ENCODE measurements at places on chromosomes 2 and 18.

GRCh38 chr18:22267697-22268096 lies 98.3 kb downstream of the GATA6 start:
- DNase-seq = no peak
- no peaks in the 10 kb centered on the region for H3K36me3 ChIP-seq
- H3K4me1 ChIP-seq = no peaks in the 10 kb centered on the region

DNA sequence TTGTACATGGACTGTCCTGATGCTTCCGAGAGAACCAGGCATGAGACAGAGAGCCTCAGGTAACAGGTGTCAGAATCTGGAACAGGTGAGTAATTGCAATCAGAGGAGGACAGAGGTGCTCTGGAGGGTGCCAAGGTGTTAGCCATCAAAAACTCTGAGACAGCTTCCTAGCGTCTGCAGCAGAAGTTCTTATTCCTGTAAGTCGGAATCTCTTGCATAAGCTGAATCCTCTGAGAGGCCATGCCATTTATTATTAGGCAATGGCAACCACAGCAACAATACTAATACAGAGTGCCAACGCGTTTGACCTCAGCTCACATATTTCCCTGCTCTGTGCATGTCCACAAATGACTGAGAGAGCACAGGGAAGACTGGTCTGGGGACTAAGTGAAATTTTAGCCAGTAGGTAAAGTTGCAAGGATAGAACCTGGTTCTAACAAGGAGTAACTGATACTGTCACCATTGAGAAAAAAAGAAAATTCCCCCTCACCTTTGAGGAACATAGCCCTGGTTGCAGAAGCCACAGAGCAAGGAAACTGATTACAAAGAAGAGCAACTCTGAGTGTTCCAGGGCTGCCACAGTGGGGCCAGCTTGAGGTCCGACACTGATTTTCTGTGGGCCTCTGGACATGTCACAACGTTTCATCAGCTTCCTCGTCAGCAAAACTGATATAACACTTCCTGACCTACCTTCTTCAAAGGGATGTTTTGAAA lies 55.1 kb upstream of the ACSL3 start:
- no peaks in the 10 kb centered on the region for H3K36me3 ChIP-seq
- no peak overlapping the region for H3K4me3 ChIP-seq
- DNase-seq = no peak

DNA sequence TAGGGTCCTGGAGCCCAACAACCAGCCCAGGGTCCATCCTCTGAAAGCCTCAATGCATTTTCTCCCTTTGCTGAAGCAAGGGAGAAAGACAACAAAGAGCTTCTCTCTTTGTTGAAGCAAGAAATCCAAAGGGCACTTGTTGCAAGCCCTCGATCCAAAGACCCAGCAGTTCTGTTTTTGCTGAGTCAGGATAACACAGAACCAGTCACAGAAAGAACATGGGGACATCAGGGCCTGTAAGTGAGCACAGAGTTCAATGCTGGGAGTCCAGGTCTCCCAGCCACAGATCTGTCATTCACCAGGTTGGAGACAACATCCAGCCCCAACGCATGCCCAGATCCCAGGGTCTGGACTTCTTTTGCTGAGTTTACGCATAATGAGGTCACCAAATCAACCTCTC lies 315.8 kb upstream of the KLHL29 start:
- H3K4me3 ChIP-seq = no peak overlapping the region
- no peak for DNase-seq

DNA sequence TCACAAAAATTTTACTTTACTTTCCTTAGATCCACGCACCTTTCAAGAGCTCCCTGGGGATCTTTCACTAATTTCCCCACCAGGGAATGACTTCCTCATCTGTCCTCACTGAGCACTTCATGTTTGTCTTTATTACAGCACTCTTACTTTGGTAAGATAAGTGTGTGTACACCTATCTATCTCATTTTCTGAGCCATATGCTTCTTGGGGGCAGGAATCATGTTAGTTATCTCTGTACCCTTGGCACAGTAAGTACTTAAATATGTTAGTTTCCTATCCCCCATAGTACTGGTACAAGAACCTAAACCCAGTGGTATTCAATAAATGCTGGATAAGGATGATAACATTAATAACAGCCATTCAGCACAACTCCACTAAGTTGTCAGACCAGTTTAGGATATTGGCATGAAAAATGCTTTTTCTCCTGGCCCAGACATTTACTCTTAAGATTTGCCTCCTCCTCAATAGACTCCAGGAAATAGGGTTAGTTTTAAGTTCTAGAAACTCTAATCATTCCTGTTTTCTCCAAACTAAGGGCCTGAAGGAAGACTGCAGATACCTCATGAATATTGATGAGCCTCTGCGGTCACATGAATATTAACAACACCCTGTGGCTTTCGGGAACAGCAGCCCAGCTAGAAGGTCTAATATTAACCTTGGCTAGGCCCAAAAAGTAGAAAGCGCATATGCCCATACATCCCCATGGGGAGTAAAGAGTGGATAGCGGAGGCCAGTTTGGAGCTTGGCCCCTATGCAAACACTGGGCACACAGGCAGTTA lies 38.2 kb downstream of the NHEJ1 start:
- H3K27ac ChIP-seq = no peak overlapping the region
- H3K36me3 ChIP-seq = no peaks in the 10 kb centered on the region
- no peak for DNase-seq
- H3K27me3 ChIP-seq = no peaks in the 10 kb centered on the region
- no peak overlapping the region for H3K4me3 ChIP-seq
- H3K4me1 ChIP-seq = no peaks in the 10 kb centered on the region

DNA sequence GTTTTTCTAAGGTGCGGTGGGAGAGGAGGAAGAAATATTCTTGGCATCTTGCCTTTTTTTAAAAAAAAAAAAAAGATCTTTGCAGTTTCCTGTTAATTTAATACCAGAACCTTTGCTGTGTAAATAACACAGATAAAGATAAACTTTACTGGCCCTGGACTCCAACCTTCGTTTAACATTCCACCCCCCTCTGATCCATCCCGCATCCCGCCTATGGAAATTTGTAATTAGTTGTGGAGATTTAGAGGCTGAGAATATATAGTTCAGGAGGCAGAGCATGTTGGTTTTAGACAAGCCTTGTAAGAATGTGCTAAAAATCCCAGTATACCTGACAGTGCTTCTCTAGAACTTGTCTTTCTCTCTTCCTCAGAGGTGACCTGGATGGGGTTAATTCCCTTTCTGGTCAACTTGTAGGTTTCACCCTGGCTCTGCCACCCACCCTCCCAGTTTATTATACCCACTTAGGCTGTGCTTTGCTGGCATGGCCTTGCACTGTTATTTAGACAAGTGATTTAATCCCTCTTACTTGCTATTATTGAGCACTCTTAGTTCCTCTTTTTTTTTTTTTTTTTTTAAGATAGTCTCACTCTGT lies 2.9 kb upstream of the C2orf72 start:
- H3K27ac ChIP-seq = no peak overlapping the region
- peaks cover 30% of the 10 kb centered on the region for H3K27me3 ChIP-seq
- no peak overlapping the region for H3K4me3 ChIP-seq
- H3K36me3 ChIP-seq = no peaks in the 10 kb centered on the region

DNA sequence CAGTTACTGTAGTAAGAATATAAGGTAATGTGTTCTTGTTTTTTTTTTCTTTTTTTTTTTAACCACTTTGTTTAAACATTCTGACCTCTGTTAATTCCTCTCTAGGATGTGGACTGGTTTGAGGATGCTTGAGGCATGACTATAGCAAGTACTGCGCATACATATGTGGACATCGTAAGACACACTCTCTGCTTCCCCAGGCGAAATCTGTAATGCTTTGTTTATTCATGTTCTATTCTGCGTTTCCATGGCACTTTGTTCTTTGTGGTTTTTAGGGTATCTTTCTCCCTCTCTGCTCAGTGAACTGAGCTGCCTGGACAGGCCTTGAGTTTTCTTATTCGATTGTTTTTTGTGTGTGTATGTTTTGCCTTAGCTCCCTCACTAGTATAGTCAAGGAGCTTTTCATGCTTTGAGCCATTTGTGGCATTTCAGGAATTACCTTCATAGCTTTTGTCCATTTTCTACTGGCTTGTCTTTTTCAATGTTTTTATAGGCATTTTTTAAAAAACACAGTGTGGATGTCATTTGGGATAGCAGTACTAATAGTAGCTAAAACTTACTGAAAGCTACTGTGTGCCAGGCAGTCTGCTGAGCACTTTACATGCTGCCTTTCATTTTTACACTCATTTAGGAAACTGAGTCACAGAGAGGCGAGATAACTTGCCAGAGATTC lies 1.9 kb upstream of the SH3BP4 start:
- no peak overlapping the region for H3K27ac ChIP-seq
- no peaks in the 10 kb centered on the region for H3K36me3 ChIP-seq
- H3K4me1 ChIP-seq = peaks cover 11% of the 10 kb centered on the region

GRCh38 chr18:69770238-69770637 lies 177.4 kb downstream of the CD226 start:
- no peaks in the 10 kb centered on the region for H3K27me3 ChIP-seq
- no peak for DNase-seq

DNA sequence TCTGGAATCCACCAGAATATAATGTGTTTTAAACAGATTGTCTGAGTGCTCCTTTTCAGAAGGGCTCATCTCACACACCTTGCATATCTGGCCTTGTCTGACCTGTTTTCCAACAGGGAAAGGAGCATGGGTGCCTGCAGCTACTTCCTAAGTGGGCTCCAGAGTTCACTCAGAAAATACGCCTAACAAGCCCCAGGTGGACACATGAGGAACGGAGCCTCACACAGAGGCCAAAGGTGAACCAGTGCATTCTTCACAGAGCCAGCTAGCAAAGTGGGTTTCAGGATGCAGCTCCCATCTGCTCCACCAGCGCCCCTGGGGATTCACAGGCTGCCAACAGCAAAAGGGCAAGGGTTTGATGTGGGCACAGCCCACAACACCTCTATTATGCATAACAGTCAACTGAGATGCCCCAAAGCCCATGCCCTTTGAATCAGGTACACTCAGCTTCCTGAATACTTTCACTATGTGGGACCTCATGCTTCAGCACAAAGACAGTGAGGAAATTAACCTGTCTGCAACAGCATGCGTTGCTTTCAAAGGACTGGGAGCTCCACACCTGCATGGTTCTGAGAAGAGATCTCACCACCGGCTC lies 86.6 kb downstream of the CCBE1 start:
- no peaks in the 10 kb centered on the region for H3K27me3 ChIP-seq
- H3K4me3 ChIP-seq = no peak overlapping the region
- H3K36me3 ChIP-seq = no peaks in the 10 kb centered on the region
- H3K27ac ChIP-seq = no peak overlapping the region
- no peaks in the 10 kb centered on the region for H3K4me1 ChIP-seq
- no peak for DNase-seq

DNA sequence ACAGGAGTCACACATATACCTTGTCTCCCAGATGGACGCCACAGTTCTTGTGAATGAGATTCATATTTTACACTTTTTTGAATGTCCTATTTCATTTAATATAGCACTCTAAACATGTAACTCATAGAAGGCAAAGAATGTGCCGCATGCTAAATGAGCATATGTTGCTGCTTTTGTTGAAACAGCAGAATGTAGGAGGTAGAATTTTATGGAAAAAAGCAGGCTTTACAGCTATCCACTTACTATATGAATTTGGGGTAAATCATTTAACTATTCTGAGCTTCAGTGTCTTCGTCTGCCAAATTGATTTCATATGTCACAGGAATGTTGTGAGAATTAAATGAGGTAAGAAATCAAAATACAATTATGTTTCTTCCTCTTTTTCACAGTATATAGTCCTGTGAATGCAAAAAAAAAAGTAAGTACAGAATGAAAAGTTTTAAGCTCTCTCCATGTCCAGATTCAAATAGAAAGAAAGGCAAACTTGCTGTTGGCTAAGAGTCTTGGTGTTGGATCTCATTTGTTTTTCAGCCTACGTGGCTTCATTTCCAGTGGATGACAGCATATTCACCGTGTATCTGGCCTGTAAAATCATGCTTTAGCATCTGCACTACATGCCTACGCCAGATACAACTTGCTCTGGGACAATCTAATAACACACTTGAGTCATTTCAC lies 154.7 kb upstream of the CNTNAP5 start:
- H3K27ac ChIP-seq = no peak overlapping the region
- no peaks in the 10 kb centered on the region for H3K36me3 ChIP-seq
- DNase-seq = no peak
- no peaks in the 10 kb centered on the region for H3K27me3 ChIP-seq
- no peak overlapping the region for H3K4me3 ChIP-seq
- H3K4me1 ChIP-seq = no peaks in the 10 kb centered on the region
